ENCODE measurements at places on chromosomes 11 and 22.

DNA sequence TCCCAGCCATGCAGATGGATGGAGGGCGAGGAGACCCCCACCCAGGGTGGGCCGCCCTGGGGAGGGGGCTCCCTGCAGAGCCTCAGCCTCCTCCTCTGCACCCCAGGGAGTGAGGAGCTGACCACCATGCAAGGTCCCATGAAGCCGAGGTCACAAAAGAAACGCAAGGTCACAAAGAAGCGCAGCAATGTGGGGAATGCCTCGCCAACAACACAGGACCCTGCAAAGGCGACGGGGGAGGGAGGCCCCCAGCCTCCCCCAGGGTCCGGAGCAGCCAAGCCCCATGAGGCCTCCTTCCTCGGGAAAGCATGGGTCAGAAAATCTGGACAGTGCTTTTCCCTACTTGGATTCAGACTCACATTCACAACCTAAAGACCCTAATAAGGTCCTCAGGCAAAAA, 191.5 kb downstream of the BRD1 start:
- no peak for DNase-seq

- peak; percentile 43 for DNase-seq
These were observed 37.3 kb upstream of the SLC22A12 start for GRCh38 chr11:64553554-64554201.

GRCh38 chr22:26610072-26610958, 7.5 kb downstream of the CRYBB1 start:
- DNase-seq = peak; percentile 31

DNA sequence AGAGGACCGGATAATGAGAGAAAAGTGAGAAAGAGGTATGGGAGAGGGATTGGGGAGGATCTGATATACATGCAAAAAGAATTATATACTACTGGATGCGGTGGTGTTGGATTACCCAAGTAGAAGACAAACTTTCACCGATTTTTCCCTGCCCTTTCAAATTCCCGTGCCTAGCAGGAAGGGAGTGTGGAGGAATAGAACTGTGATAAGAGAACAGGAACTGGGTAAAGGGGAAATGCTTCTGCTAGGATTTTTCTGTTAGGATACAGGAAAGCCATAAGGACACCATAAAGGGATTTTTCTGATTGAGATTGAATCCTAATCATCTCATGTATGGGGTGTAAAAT, 480 bp upstream of the MTMR2 start:
- DNase-seq = no peak

DNA sequence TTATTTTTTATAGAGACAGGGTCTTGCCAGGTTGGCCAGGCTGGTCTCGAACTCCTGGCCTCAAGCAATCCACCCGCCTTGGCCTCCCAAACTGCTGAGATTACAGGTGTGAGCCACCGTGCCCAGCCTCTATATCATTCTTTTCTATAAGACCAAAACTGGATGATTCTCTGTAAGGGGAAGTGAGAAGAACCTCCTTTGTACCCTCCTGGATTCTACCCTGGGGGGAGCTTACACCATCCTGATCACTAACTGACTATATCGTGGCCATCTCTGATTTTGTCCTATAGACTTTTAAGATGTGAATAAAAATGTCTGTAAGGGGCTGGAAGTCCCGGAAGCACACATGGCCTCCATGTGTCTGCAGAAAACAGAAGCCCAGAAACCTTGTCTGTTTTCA, 9.1 kb downstream of the PIWIL4 start:
- DNase-seq = no peak

- no peak for DNase-seq
These were observed 6.9 kb downstream of the C11orf68 start for GRCh38 chr11:65911682-65912568.

- peak; percentile 93 for DNase-seq
These were observed 10.0 kb downstream of the RELA start for GRCh38 chr11:65652511-65653228.

GRCh38 chr22:27988704-27989103, 69.6 kb upstream of the PITPNB start:
- no peak for DNase-seq

GRCh38 chr11:26105762-26106423, 226.0 kb upstream of the ANO3 start:
- DNase-seq = no peak

GRCh38 chr11:64489831-64490441, 101.1 kb upstream of the SLC22A12 start:
- DNase-seq = peak; percentile 33

- DNase-seq = no peak
These were observed 60.6 kb upstream of the PRDM11 start for GRCh38 chr11:45085646-45086501.

DNA sequence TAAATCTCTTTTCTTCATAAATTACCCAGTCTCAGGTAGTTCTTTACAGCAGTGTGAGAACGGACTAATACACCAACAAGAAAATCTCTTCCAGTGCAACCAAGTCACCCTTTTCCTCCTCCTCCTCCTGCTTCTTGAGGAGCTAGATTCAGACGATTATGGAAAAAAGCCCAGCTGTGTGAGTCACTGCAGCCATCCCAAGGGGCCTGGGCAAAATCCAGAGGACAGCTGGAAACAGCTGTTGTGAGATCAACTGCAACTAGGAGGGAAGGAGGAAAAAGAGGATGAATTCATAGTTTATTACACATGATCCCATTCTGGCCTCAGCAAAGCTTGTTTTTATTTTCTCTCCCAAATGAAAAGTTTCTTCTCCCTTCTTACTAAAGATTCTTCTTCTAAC, 32.9 kb downstream of the RBFOX2 start:
- DNase-seq = no peak

DNA sequence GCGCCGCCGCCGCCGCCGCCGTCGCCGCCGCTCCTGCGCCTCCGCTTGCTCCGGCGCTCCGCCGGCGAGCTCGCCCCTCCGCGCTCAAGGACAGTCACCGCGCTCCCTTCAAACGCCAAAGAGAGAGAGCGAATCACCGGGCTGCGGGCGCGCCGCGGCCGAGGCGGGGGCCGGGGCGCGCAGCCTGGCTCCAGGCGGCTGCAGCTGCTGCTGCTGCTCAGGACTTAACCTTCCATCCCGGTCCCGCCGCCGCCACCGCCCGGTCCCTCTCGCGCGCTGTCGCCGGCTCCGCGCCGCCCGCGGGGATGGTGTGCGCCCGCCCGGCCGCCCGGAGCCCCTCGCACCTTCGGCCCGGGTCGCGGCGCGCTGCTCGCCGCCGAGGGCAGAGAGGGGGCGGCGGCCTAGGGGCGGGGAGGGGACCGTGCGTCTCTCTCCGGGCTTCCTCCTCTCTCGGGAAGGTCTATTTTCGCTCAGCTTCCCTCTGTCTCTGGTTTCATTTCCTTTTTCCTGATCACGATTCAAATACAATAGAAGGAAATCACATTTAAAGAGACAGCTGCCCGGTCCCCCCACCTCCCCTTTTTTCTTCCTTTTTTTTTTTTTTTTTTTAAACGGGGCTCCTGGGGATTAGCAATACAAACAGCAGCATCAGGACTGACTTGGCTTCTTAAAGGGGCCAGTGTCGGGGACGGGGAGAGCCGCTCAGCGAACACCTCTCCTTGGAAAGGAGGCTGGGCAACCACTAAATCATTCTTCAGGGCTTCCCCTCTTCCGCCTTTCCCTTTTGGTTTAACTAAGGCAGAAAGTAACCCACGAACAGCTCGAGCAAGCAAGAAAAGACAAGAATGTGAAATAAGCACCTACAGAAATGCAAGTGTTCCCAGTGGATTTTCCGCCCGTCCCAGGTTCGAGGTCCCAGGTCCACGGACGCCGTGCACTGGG, 22.1 kb downstream of the LMO2 start:
- DNase-seq = no peak

DNA sequence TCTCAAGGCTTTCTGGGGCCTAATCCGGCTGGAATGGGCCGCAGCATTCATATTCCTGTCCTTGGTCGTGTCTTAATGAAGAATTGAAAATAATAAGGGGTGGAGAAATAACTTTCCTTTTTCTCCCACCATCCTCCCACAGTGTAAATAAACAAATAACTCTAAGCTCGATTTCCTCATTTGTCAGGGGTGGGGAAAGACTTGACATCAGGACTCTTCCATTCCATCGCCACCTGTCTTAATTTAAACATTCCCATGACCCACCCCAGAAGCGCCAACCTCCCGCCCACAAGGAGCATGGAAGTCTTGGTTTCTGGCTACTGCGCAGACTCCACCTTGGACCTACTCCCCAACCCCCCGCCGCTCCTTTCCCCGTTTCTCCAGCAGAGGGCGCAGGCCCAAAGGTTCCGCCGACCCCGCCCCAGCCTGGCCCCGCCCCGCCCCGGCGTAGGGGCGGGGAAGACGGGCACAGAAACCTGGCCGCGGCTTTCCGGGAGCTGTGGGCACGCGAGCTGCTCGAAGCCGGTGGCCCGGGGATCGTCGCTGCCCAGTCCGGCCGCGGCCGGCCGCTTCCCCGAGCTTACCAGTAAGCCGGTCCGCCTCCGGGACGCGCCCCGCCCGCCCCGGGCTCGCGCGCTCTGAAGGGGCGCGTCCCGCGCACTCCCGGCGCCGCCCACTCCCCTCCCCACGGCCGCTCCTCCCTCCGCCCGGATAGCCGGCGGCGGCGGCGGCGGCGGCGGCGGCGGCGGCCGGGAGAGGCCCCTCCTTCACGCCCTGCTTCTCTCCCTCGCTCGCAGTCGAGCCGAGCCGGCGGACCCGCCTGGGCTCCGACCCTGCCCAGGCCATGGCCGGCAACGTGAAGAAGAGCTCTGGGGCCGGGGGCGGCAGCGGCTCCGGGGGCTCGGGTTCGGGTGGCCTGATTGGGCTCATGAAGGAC, at the start of gene CBL:
TSS of gene CBL (plus strand) at position 766 of the 937 bp plus-strand sequence. CDS start at position 845, 79 bp downstream.
- DNase-seq = peak; percentile 92

DNA sequence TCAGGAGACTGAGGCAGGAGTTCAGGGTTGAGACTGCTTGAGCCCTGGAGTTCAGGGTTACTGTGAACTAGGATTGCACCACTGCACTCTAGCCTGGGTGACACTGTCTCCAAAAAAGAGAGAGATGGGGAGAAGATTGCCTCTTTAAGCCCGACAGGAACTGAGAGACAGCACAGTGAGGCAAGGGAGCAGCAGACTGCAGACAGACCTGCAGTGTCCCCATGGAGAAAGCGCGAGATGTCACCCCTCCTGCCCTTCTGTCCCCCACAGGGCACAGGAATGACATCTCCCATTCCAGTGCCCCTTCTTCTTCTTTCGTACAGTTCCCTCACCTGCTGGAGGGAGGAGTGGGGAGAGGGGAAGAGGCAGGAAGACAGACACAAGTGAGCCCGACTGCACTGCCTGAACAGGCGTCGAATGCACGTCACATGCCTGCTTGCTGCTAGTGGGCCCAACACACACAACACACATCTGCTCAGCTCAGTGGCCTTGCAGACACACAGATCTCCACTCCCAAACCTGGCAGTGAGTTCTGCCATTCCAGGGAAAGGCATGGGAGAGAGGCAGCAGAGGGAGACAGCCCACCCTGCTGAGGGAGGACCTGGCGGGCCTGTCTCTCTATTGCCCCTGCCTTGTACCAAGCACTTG, 167.0 kb downstream of the DSCAML1 start:
- DNase-seq = no peak

DNA sequence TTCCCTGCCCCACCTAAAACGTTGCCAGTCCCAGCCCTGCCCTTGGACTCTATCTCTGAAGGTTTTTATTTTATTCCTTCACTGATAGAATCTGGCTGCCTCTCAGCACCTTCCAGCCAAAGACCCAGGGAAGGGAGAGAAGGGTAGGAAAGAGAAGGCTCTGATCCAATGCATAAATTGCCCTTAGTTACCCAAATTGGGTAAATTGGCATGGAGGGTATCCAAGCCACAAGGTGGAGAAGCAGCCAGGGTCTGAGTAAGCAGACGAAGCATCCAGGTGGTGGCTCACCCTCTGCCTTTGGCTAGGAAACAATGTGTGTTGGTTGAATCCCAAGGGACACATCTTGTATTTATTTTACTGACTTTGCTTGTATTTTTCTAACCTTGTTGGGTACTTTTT, 89.0 kb downstream of the FEZ1 start:
- DNase-seq = no peak

DNA sequence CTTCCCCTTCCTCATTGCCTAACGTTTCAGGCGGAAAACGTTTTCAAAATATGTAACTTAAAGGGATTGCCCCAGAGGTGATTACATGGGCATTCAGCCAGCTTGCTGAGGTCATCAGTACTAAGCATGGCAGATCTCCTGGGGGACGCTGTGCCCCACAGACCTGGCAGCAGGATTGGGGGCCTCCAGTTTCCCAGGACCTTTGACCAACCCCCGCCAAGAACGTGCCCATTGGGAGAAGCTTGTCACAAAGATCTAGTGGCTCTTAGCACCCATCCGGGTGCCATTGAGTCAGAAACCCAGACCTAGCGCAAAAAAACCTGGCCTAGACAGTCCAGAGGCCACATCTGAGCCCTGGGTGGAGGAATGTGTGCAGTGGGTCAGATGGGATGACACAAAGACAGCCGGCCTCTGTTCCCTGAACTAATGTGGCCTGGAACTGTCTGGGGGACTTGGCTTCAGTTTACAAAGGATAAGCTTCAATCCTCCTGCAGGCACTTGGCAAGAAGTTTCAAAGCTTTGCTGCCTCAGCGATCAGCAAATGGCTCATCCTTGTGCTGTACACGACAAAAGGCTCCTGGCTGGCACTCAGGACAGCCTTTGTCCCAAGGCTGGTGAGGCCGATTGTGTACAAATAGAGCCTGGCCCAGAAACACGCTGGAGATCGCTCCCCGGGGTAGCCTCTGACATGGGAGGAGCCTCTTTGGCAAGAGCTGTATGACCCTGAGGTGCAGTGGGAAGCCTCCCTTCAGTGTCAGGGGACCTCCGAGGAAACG, 9.5 kb downstream of the C1QTNF6 start:
- DNase-seq = no peak

- no peak for DNase-seq
These were observed 46.3 kb downstream of the IGLL1 start for GRCh38 chr22:23533771-23534191.

GRCh38 chr11:17779861-17780594, 45.4 kb downstream of the KCNC1 start:
- no peak for DNase-seq

DNA sequence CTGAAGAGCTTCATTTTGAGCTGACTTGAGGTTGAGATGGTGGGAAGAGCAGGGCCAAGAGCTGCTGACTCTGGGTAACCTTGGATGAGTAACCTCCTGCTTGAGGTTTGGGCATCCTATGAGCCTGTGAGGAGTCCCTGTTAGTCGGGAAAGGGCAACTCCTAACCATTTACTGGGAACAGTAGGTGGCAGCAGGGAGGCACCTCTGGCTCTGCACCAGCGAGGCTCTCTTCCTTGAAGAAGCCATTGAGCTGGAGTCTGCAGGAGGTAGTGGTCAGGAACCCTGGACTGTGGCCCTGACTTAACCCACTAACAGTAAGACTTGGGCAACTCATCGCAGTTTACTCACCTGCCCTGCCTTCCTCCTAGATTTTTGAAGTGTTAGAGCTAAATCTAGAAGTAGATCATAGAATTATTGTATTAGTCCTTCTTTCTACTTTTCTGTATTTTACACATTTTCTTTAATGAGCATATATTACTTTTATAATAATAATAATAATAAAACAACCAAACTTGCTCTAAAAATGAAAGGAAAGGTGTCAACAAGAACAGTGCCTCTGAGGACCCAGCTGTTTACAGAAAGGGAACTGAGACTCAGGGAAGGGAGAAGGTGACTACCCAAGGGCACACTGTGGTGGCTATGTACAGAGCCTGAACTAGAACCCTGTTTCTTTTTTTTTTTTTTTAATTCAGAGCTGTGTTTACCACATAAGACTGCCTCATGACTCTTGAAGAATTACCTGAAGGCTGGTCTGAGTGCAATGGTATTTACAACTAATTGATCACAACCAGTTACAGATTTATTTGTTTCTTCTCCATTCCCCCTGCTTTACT, 47.5 kb downstream of the MEI1 start:
- peak; percentile 56 for DNase-seq

All from effector memory CD8-positive, alpha-beta T cell (primary cell).